NB4 (cell line): ENCODE measurements at places on chromosomes 3 and 15.

GRCh38 chr15:97652700-97653167 lies 307.8 kb upstream of the ARRDC4 start:
- DNase-seq = no peak

- no peak for DNase-seq
These were observed 136.5 kb downstream of the ZNF621 start for GRCh38 chr3:40661284-40661683.

- peak; percentile 96 for DNase-seq
These were observed 66.1 kb downstream of the SLC30A4 start for GRCh38 chr15:45456212-45457106.

GRCh38 chr3:43863966-43864933 lies 173.5 kb downstream of the ABHD5 start:
- DNase-seq = no peak

DNA sequence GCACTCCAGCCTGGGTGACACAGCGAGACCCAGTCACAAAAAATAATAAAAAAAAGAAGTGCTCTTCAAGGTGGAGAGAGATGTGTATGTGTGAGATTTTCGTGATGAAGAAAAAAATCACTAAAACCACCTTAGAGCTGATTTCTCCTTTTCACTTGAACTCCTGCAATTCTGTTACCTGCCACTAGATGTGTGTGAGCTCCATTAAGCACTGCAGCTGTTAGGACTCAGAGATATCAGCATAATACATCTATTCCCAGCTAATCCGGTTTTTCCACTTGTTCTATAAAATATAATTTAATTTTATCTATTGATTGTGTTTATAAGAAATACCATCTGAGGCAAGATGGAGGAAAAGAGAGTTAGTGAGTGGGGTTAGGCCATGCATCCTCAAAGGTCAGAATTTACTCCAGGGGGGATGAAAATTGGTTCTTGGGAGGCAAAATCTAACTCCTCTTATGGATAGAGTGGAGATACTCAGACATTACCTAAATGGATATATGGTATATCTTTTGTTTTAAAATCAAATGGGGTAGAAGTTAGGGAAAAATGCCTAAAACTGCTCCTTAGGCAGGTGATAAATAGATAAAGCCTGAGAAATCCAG lies 152.7 kb downstream of the IL20RB start:
- DNase-seq = peak; percentile 25

GRCh38 chr15:52440414-52440813 lies 88.3 kb downstream of the MYO5A start:
- DNase-seq = peak; percentile 9

DNA sequence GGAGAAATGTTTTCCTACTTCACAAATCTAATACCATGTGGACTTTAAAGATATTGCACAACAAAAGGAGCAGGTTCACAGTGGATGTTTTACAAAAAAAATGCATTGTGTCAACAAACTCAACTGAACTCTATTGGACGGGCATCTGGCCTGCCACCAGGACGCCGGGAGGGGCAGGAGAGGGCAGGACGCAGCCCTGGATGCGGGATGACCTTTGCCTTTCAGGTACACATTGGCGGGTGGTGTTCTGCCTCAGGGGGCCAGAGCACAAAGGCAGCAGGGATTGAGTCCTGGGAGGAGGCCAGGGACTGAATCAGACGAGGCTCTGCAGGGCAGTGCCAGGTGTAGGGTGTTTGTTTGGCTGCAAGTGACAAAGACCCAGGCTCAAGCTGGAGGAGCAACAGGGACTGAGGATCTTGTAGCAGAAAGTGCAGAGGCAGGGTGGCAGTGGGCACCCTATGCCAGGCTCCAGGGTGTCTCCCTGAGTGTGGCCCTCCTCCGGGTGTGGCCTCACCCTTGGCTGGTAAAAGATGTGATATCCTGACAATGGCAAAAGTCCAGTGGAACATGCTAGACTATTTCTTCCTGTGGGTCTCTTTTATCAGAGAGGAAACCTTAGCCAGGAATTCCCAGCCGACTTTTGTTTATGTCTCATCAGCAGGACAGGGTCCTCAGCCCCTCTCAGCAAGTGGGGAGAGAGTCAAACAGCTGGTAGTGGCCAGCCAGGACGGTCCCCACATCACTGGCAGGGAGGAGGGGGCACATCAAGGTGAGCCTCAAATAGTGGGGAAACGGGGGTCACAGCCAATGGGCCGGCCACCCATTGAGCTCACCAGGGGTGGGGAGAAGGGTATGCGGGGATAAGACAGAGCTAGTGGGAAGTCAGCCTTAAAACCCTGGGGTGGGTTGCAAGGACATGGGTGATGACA lies 29.7 kb upstream of the KLF13 start:
- no peak for DNase-seq

DNA sequence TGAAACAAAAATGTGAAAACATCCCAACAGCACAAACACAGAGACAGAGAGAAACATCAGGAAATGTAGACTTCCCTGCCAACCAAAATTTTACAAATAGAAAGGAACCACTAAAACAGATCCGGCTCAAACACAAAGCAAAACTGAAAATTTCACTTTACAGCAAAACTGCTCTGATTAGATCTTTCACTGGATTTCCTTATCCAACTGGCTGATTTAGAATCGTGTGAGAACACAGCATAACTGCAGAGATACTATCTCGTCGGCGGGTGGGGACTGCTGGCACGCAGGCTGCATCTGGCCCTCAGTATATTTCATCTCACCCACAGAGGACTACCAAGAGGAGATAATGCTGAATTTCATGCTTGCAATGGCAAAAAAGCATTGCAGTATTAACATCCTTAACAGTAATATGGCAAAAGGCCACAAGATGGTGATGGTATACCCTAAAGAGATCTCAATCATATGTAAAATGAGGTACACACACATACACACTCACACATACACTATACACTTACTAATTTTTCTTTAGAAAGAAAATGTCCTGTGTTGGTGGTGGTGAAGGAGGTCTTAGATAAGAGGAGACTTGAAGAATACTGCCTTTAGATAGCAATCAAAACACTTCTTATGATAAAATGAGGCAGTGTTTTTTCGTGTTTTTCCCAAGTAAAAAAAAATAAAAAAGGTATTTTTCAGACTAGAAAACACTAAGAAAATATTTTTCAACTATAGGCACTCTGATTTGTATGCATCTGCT lies 10.6 kb upstream of the LEO1 start:
- DNase-seq = peak; percentile 94

- DNase-seq = no peak
These were observed 194.8 kb upstream of the PFN2 start for GRCh38 chr3:150165396-150166094.

GRCh38 chr3:149432149-149432548 lies 42.3 kb upstream of the TM4SF4 start:
- DNase-seq = no peak

DNA sequence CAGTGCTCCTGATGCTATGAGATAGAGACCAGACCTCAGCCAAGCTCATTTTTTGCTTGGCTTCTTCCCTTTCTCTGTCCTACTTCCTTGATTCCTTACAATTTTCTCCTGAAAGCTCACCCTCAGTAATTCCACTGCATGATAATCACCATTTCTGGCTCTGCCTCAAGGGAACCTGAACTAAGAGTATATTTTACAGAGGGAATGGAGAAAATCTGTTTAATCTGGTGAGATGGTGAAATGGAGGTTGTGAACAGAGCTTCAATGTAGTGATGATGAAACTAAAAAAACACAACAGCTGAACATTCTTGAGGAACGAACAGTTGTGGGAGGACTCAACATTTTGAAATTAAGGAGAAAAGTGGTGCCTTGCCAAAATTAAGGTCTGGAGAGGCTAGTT lies 16.3 kb downstream of the HHLA2 start:
- DNase-seq = no peak

- no peak for DNase-seq
These were observed 149.4 kb downstream of the VGLL4 start for GRCh38 chr3:11494131-11494916.

DNA sequence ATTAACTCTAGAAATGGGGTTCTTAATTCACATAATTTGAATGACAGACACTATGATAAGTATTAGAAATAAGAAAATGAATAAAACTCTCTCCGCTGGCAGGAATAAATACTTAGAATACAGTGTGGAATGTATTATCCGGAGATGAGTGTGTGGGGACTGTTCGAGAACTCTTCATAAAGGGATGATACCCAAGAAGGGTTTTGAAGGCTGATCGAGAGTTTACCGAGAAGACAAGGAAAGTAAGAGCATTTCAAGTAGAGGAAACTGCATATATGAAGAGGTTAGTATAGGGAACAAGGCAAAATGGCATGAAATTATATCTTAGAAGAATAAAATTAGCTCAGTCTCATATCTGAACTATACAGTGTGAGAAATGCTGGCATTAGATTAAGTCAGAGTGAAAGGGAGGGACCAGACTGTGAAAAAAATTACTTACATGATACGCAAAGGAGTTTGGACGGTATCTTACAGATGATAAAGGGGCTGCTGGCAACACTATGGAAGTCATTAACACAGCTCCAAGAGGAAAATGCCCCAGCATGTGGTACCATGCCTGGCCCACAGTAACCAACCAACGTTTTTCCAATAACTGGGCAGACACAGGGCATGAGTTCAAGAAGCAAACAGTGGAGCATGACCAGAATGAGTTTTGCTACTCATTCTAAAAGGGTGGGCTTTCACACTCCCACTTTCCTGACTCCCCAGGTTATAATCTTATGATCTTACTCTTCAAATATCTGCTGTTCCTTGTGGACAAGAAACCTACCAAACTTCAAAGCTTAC lies 6.5 kb downstream of the DCBLD2 start:
- DNase-seq = no peak

DNA sequence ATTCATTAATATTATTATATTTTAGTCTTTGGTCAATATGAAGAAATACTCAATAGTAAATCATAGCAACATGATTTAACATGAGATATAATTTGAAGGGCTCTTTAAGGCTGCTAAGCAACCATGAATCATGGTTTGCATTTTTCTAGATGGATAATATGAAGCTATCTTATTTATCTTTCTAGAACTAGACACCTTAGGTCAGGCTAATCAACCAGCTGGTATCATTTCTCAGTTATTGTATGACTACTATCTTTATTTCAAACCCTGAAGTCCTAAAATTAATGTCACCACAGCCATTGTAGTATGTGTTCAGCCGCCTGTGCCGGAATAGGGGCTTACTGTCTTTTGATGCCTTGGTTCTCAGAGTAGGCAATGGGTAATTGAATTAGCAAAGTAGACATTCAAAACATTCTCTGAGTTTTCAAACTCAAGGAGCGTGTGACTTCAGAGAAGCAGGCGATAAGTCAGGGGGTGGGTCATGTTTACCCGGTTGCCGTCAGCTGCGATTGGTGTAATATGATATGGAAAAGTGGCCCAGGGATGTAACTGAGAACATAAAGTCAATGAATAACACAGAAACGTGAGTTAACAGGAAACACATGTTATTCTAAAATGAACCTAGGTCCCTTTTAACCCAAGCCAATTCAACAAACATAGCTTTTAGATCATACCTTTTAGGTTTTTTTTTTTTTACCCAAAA lies 93.4 kb upstream of the CTDSPL start:
- no peak for DNase-seq

GRCh38 chr15:68818769-68819494 lies 1.8 kb downstream of the ANP32A start:
- peak; percentile 93 for DNase-seq
